ENCODE measurements at places on chromosomes 6 and 20. TPM values are rescaled to one million over a fixed set of nuclear protein-coding genes. Genes with fewer than 3 reads are reported as not detected.

Gene BYSL
- total RNA-seq, result 39.5 TPM

Gene CDH22
- total RNA-seq, result 0.09 TPM

Gene COL11A2
- 0.32 TPM for total RNA-seq

Gene CCDC170
- not detected for total RNA-seq

Gene PRKN
- 3.5 TPM for total RNA-seq

Gene ETV7
- total RNA-seq, result 0.51 TPM

Gene OXT
- not detected for total RNA-seq

Gene TSBP1
- not detected for total RNA-seq

Gene GLP1R
- total RNA-seq, result not detected

Gene PDYN
- total RNA-seq, result not detected

Gene IMPG1
- not detected for total RNA-seq

Gene PRRT1
- total RNA-seq, result not detected

Gene SLC35F1
- total RNA-seq, result not detected

Gene SLC52A3
- total RNA-seq, result not detected

Gene SIGLEC1
- total RNA-seq, result not detected

Gene TMEM217
- 0.54 TPM for total RNA-seq

Gene PRSS16
- 0.73 TPM for total RNA-seq
